ENCODE measurements at places on chromosomes 2 and 18.

DNA sequence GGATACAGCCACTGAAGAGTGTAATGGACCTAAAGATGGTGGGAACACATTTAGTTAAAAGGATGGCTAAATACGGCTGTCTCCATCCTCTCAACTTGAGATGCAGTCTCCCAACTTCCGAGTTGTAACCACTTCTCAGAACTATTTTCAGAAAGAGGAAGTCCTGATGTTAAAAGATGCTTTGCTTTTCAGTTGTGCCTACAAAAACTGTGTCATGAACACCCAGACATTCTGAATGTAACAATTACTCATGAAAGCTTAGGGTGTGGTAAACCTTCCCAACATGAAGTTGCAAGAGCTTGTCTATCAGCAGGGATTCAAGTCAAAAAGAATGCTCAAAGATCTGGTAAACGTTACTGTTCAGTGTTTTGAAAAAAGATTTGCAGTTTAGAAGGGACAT lies 147.9 kb downstream of the DOCK10 start:
- no peak for DNase-seq

DNA sequence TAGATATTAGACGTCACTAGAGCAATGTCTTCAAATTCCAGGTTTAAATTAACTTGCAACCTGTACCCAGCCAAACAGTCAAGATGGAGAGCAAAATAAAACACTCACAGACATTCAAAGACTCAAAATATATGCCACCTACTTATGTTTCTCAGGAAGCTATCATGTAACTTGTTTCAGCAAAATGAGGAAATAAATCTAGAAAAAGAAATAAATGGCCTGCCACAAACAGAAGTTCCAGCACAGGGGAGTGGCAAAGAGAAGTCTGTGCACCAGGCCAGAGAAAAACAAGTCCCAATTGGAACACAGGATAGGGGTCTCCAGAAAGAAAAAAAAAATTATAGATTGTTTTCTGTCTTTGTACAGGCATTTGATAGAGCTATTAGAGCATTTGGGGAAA lies 96.7 kb downstream of the LRP2 start:
- DNase-seq: no peak

DNA sequence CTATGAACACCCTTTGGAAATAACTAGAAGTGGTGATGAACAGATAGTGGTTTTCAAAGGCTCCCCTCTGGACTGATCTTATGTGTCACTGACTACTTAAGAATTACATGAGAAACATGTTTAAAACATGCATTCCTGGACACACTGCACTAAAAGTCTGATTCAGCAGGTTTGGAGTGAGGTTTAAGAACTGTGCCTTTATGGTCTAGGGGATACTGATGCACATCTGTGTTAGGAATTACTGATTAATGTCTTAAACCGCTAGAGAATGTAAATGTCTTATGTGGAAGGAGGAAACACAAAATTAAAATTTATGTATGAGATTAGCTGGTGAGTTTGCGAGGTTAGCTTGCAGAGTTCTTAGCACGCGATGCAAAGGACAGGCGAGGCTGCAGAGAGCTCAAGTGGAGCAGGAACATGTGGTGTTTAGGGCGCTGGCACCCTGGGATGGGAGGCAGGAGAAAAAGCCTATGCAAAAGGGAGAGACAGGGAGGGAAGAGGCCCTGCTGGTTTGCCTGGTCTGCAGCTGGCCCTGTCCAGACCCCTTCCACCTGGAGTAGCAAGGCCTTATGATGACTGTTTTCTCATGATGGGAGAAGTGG lies 11.7 kb downstream of the SH3YL1 start:
- DNase-seq: no peak

GRCh38 chr2:118127250-118127649 lies 39.0 kb downstream of the INSIG2 start:
- no peak for DNase-seq

GRCh38 chr2:205609113-205609512 lies 73.2 kb upstream of the NRP2 start:
- no peak for DNase-seq

DNA sequence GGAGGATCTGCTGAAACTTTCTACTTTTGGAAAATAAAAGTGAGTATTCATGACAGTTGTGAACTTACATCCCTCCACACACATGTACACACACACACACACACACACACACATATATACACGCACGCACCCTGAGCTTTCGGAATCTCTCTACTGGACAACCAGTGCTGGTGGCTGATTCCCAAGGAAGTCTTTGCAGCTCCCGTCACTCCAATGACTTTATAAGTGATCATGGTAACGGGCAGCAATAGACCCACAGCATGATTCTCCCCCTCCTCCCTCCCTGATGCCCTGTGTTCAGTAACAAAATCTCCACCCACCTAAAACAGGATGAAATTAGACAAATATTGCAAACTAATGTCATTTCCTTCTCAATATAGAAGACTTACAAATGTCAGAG lies 364.9 kb downstream of the IRS1 start:
- DNase-seq: no peak

DNA sequence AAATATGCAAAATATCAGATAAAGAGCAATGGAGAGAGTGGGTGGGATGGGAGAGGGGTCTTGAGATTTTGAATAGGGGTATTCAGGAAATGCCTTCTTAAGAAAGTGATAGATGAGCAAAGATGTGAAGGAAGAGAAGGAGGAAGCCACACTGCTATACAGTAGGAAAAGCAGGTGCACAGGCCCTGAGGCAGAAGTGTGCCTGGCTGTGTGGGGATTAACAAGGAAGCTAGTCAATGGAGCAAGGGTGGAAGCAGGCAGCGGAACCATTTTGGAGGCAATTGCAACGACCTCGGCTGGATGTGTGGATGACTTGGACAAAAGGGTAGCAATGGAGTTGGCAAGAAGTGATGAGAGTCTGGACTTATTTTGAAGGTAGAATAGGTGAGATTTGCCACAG lies 11.0 kb upstream of the CNGA3 start:
- no peak for DNase-seq

- DNase-seq: no peak
Observed at GRCh38 chr18:34915046-34915445, 126.2 kb upstream of the MAPRE2 start.

DNA sequence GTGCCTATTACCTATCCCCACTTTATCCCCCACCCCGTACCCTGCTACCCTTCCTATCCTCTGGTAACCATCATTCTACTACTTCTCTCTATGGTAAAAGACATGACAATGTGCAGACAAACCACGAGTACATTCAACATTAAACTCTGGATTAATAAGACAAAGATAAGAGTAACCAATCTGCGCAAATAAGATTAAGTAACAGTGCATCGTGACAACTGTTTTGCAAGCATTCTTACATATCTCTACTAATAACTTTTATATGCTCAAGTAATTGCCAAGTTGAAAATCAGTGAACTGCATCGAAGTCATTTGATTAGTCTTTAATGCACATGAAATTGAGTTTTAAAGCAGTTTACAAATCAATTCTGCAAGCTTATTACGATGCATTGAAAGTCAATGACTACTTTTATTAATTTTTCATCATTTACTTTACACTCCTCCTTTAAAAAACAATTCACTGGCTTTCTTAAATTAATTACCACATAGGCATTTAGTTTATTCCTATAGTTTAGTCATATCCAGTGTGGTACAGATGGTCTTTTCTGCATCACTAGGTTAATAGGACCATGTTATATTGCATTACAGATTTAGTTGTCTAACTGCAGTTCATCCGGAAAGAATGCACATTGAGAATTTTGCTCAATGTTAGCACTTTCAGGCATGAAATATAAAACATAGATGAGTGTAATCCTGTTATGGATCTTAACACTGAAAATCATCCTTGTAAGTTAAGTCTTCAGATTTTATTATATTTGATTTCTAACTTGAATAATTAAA lies 178.1 kb downstream of the GCA start:
- no peak for DNase-seq

DNA sequence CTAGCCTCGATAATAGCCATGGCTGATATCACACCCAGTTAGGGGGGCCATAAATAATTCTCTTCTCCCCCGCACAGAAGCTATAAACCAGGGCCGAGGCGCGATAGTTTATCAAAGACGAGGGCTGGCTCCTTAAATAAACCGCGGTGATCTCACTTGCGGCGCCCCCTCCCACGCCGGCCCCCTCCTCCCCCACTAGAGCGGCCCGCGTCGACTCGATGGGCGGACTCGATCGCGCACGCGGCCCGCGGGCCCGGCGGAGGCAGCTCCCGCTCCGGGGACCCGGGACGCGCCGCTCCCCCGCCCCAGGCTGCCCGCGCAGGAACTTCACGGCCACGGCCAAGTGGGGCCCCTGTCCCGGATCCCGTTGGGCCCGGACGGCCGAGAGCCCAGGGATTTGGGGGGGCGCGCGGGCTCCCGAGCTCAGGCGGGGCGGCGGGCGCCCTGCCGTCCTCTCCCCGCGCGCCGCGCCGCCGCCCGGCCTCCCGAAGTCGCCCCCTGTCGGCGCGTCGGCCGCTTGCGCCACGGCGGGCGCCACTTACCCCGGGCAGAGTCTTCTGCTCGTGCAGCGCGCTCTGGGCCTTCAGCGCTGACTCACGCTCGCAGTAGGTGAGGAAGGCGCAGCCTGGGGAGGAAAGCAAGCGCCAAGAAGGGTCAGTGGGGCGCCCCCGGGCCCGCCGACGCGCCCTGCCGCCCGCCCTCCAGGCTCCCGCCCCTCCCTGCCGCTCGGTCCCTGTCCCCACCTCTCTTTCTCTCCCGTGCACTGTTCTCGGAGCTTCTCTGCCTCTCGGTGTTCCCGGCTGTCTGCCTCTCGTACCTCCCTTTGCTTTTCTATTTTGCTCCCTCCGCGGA lies 80.4 kb downstream of the CELF4 start:
- peak; percentile 32 for DNase-seq

GRCh38 chr2:157077753-157078350 lies 179.7 kb upstream of the GALNT5 start:
- DNase-seq: no peak

GRCh38 chr2:68385220-68385906 lies 20.3 kb downstream of the PLEK start:
- peak; percentile 33 for DNase-seq

DNA sequence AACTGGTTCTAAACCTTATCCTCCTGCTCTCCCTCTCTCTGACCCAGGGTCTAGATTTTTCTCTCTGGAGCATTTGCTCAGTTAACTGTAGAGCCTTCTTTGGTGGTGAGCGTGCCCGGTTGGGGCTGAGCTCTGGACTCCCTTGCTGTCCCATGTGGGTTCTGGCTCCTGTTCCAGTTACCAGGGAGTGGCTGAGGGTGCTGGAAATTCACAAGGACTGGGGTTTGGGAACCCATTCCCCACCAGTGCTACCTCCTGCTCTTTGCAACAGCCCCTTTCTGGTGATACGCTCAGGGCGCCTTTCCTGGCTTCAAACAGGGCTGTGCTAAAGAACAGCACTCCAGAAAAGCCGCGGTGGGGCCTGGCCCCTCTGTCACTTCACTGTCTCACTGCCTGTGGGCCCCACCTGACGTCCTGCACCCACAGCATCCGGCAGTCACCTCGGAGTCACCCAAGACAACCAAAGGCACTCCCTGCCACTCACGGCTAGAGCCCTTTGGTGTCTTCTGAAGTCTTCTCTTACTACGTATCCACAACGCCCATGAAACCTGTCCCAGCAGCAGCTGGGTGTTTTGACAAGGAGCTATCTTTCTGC lies 41.3 kb downstream of the CAPN13 start:
- DNase-seq: no peak

DNA sequence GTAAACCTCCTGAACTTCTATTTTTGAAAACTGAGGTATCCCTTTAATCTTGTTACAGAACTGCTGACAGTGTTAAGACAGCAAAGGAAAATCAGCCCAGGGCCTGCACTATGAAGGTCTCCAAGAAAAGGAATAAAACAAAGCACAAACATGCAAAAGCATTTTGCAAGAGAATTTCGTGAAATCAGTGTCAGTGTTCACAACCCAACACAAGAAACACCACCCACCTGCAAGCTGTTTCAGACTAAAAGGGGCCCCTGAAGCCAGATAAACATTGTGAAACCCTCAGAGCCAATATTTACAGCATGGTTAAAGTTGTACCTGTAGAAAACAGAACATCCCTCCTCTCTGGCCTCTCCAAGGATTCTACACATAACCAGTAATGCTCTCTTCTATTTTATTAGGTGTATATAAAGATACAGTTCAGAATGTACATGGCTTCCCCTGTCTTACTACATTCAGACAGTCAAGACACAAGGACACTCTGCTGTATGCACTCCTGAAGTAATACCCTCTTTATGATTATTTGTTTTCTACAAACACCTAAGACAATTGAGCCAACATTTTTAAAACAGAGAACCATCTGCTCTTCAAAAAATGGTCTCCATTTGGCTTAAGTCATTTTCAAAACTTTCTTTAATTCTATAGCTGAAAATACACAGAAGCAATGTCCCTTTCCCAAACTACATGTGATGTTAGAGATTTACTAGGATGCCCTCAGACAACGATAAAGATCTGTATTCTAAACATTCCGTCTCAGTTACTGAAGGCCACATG lies 149.5 kb upstream of the ZFP36L2 start:
- DNase-seq: no peak

- no peak for DNase-seq
Observed at GRCh38 chr2:137249463-137250130, 484.3 kb downstream of the THSD7B start.

DNA sequence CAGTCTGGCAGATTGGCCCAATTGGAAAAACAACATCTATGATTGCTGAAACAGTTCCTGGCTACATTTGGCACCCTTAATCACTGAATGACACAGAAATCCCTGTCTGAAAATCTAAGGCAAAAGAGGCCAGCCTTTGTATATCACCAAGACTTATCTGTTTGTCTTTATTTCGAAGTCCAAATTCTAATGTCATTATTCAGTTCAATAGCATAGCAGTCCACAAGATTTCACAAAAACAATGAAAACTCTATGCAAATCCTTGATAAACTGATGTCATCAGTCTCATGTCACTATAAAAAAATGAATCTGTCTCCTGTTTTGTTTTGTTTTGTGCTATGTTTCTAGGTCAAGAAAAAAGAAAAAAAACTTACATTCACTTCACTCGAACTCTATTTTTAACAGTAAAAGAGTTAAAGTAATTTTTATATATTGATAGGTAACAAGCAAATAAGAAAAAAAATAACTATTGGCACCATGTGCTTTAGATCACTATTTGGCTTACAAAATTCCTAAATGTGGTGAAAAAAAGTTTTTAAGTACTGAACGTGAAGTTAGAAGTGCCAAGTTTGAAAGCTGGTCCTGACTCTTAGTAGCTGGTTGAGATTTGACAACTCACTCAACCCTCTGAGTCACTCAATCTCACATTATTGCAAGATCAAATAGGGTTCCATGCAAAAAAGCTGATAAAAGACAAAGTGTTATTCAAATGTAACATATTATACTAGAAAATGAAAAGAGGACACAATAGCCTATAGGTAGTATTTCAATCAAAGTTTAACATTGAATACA lies 359.3 kb downstream of the IRS1 start:
- DNase-seq: no peak

DNA sequence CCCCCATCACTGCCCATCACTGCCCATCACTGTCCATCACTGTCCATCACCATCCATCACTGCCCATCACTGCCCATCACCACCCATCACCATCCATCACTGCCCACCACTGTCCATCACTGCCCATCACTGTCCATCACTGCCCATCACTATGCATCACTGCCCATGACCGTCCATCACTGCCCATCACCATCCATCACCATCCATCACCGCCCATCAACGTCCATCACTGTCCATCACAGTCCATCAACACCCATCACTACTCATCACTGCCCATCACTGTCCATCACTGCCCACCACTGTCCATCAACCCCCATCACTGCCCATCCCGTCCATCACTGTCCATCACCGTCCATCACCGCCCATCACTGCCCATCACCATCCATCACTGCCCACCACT lies 57.8 kb upstream of the OTOS start:
- no peak for DNase-seq

GRCh38 chr18:12726331-12726730 lies 23.5 kb downstream of the PSMG2 start:
- no peak for DNase-seq

GRCh38 chr2:52632543-52632942 lies 1135.1 kb upstream of the CHAC2 start:
- no peak for DNase-seq

Data from stimulated activated CD4-positive, alpha-beta T cell treated with anti-CD3 and anti-CD28 coated beads, Interleukin-1b, Interleukin-23, amount 100 ng/mL, for 48 hours (primary cell).